ENCODE measurements at places on chromosomes 7 and 10.

GRCh38 chr10:79101560-79102497, 33.1 kb downstream of the ZMIZ1 start:
- DNase-seq, result no peak

GRCh38 chr10:100143756-100144155, 42.1 kb downstream of the ERLIN1 start:
- DNase-seq, result no peak

- DNase-seq, result no peak
Observed at GRCh38 chr7:91491868-91492267, 227.6 kb downstream of the FZD1 start.

DNA sequence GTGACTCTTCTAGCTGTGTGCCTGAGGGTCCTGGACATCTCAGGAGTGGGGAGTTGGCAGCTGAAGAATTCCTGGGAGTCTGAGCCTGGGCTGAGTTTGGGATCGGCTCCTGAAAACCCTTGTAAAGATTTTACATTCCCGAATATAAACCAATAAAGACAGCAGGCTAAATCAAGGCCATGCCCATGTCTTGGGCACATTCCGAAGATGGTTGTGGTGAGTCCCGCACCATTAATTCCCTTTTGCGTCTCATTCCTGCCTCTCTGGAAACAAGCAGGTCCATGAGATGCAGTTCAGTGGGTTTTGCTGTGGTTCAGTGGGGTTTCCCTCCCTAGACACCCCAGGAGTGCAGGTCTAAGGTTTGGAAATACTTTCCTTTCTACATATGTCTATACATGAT, 90.9 kb downstream of the COL26A1 start:
- DNase-seq, result no peak

- no peak for DNase-seq
Observed at GRCh38 chr10:69007260-69007659, 18.7 kb downstream of the KIFBP start.

- DNase-seq, result no peak
Observed at GRCh38 chr10:107577221-107577620, 412.7 kb upstream of the SORCS1 start.

All from esophagus squamous epithelium (tissue), 5 donors.